ENCODE measurements at places on chromosomes 2 and 18.

GRCh38 chr2:85151026-85151425 is 17.8 kb downstream of the TCF7L1 start:
- DNase-seq, result no peak

DNA sequence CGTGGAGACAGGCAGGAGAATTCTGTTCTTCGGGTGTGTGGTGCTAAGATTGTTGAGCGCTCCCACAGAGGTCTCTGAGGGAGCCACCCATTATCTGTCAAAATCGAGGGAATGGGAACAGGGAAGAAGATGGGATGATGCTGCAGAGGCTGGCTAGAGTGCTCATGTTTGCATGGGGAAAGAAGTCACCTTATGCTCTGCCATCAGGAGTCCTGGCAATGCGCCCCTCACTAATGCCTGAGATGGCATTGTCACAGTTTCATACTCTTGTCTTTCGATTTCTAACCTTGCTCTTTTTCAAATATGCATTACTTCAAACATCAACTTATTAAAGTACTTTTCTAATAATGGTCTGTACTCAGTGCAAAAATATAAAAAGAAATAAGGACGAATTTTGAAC is 463.3 kb upstream of the CELF4 start:
- no peak for DNase-seq

DNA sequence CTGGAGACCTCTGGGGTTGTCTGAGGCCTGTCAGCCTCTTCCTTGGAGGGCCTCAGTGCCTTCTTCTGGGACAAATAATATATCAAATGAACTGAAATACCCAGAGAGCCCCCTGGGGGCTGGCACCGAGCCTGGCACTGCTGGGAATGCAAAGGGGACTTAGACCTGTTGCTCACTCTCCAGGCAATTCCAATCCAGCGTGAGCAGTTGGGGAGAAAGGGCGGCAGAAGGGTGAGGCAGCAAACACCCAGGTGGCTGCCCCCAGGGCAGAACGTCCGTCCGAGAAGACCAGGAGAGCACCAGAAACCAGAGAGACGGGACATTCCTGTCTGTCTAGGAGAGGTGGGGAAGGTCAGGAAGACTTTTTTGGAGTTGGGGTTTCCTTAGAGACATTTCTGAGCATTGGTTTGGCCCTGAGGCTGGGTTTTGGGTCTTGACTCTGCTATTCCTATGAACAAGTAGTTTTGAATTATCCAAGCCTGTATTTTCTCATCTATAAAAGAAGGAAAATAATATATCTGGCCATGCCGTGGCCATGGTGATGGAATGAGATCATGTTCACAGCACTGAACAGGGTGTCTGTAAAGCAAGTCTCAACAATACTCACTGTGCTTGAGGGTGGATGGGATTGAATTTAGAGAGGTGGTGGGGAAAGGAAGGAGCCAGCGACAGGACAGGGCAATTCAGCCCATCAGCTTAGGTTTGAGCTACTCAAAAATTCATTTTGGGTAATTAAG is 44.3 kb upstream of the ZBTB7C start:
- no peak for DNase-seq

- DNase-seq, result no peak
These were observed 43.2 kb downstream of the POMC start for GRCh38 chr2:25125189-25125588.

DNA sequence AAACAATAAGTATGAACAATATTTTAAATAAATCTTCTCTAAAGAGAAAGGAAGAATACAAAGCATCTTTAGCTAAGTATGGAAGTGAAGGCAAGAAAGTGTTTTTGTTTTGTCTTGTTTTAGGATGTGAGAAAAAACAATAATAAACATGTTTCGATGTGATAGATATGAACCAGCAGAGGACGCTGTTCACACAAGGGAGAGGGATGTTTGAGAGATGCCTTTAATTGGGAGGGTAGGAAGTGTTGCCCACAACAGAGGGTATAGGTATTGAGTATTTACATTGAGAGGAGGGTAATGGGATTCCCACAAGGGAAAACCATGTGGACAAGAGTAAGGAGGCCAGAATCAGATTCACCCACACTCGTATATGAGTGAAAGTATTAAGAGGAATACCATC is 55.1 kb downstream of the CDH19 start:
- no peak for DNase-seq

GRCh38 chr2:33380719-33381118 is 95.7 kb upstream of the RASGRP3 start:
- DNase-seq, result no peak
